Esophagus mucosa (tissue), 1 donor: ENCODE measurements at places on chromosomes 1 and 21. TPM values are rescaled to one million over a fixed set of nuclear protein-coding genes. Genes with fewer than 3 reads are reported as not detected.
A peak's percentile ranks its signal among the peaks of the same experiment; 100 is the strongest.

The KDF1 gene
- total RNA-seq, result 16.5 TPM

DNA sequence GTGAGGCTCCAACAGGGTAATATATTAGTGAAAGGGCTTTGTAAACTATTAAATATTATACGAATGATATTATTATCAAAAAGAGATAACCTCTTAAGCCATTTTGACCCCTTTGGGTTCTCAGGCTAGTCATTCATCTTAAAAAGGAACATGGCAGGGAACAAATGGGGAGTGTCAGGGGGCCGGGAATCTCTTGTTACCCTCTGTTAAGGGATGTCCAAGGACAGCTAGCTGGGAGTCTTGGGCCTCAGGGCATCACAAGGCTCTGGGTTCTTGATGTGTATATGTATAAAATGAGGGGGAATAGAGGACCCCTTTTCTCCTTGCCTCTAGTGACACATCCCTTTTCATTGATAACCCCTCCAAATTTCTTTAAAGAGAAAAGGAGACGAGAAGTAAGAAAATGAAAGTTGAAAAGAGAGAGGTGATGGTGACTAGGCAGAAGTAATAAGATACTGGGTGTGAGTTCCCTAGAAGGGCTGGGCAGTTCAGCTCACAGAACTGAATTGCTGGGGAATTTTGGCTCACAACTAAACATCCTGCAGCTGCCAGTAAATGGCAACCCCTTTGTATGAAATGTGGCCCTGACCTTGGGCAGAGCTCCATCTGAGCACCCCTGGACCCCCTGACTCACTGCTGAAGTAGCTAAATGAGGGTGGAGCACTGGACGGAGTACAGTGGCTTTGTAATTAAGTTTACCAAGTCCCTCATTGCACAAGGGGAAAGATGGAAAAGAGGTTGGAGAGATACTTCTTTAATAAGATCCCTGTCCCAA, 20.0 kb upstream of the ZNF326 start:
- ATAC-seq, result peak; percentile 15

GRCh38 chr1:173570370-173571007, 32.4 kb downstream of the SLC9C2 start:
- ATAC-seq, result no peak

DNA sequence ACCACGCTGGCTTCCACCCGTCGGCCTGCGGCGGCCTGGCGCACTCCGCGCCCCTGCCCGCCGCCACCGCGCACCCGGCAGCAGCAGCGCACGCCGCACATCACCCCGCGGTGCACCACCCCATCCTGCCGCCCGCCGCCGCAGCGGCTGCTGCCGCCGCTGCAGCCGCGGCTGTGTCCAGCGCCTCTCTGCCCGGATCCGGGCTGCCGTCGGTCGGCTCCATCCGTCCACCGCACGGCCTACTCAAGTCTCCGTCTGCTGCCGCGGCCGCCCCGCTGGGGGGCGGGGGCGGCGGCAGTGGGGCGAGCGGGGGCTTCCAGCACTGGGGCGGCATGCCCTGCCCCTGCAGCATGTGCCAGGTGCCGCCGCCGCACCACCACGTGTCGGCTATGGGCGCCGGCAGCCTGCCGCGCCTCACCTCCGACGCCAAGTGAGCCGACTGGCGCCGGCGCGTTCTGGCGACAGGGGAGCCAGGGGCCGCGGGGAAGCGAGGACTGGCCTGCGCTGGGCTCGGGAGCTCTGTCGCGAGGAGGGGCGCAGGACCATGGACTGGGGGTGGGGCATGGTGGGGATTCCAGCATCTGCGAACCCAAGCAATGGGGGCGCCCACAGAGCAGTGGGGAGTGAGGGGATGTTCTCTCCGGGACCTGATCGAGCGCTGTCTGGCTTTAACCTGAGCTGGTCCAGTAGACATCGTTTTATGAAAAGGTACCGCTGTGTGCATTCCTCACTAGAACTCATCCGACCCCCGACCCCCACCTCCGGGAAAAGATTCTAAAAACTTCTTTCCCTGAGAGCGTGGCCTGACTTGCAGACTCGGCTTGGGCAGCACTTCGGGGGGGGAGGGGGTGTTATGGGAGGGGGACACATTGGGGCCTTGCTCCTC, 1.9 kb downstream of the OLIG2 start:
- no peak for ATAC-seq

The PALMD gene
- total RNA-seq, result 17.7 TPM

DNA sequence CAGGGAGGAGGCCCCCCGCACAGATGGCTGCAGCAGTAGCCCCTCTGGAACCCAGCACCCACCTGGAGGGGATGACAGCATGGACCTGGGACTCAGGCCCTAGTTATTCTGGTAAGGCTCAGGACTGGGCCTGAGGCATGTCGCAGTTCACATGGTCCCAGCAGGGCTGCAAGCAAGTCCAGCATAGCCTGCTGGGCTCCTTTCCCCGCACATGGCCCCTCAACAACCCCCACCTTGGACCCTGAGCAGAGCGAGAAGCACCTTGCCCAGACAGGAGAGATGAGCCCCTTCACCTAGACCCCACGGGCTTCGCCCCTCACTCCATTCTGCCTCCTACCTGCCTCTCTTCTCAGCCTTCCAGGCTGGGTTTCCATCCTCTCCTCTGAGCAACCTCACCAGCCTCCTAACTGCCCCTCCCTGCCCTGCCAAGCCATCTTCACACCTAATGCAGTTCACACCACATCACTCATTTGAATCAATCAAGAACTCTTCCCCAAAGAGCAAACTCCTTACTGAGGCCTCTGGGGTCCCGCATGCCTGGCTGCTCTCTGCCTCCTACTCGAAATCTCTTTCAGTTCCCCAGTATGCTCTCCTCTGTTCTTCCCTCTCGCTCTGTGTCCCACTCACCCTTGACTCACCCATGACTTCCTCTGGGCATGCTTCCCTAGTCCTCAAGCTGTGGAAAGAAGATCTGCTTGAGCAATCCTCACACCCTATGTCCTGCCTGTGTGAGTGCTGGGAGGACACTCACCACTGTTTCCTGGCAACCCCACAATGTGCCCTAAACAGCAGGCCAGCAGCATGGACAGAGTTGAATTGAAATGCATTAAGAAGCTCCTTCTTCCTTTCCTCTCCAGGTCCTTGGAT, 9.4 kb upstream of the THEMIS2 start:
- ATAC-seq, result peak; percentile 87

- no peak for ATAC-seq
Observed at GRCh38 chr1:62237361-62237760, 42.7 kb downstream of the L1TD1 start.

GRCh38 chr1:243535014-243535413, 279.2 kb downstream of the SDCCAG8 start:
- ATAC-seq, result no peak

The C21orf58 gene
- 4.7 TPM for total RNA-seq

- no peak for ATAC-seq
Observed at GRCh38 chr1:161195171-161195570, 3.7 kb downstream of the ADAMTS4 start.

The EDARADD gene
- total RNA-seq, result 4.3 TPM

The GBP2 gene
- 15.9 TPM for total RNA-seq

- ATAC-seq, result no peak
Observed at GRCh38 chr21:17759511-17760178, 59.5 kb downstream of the C21orf91 start.

The LEFTY1 gene
- not detected for total RNA-seq

GRCh38 chr1:109649491-109649914, 6.4 kb upstream of the GSTM4 start:
- ATAC-seq, result no peak

DNA sequence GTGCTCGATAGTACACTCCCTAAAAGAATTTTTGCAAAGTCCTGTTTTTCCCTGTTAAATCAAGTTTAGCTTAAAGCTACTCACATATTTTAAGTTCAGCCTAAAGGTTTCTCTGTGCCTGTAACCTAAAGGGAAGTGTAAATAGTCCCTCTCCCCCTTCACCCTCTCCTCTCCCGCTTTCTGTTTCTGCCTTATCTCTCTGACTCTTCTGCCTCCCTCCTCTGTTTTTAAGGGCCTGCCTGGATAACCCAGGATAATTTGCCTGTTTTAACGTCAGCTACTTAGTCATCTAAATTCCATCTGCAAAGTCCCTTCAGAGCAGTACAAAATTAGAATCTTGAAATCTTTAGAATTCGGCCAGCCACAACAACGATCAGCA, 92.6 kb downstream of the NID1 start:
- peak; percentile 17 for ATAC-seq

GRCh38 chr1:59122527-59122926, 174.4 kb upstream of the FGGY start:
- ATAC-seq, result no peak

DNA sequence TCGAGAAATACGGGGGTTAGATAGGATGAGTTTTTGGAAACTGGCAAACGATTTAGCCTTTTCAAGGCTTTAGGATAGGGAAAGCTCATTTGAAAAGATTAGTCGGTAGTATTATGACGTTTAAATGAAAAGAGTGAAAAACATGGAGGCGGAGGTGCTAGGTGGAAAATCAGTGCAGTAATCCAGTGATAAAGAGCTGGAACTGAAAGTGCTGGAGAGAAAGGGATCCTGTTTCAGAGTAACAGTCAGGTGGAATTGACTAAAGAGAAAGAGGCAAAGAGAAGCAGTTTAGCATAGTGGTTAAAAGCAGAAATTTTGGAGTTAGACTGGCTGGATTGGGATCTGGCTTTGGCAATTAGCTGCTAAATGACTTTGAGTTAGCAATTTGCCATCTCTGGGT, 945 bp downstream of the WDR3 start:
- ATAC-seq, result no peak

DNA sequence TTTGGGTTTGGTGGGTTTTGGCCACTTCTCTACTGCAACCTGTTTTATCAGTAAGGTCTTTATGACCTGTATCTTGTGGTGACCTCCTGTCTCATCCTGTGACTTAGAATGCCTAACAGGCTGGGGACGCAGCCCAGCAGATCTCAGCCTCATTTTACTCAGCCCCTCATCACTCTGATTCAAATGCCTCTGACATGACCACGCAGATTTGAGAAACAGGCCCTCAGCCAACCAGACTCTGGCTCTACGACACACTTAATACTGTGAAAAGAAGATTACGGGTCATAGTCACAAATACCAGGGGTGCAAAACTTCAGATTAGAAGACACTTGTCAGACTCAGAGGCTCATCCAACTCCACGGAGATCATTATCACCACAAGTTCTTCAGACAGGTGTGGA, 28.3 kb upstream of the KIF26B start:
- no peak for ATAC-seq

- no peak for ATAC-seq
Observed at GRCh38 chr1:147723691-147724323, 36.6 kb downstream of the GJA5 start.

The FMN2 gene
- total RNA-seq, result not detected

The RGSL1 gene
- total RNA-seq, result not detected

GRCh38 chr21:30478004-30478403, 2.2 kb downstream of the KRTAP19-1 start:
- no peak for ATAC-seq

- ATAC-seq, result no peak
Observed at GRCh38 chr1:36710951-36711350, 228.2 kb upstream of the CSF3R start.

The NPHS2 gene
- not detected for total RNA-seq

DNA sequence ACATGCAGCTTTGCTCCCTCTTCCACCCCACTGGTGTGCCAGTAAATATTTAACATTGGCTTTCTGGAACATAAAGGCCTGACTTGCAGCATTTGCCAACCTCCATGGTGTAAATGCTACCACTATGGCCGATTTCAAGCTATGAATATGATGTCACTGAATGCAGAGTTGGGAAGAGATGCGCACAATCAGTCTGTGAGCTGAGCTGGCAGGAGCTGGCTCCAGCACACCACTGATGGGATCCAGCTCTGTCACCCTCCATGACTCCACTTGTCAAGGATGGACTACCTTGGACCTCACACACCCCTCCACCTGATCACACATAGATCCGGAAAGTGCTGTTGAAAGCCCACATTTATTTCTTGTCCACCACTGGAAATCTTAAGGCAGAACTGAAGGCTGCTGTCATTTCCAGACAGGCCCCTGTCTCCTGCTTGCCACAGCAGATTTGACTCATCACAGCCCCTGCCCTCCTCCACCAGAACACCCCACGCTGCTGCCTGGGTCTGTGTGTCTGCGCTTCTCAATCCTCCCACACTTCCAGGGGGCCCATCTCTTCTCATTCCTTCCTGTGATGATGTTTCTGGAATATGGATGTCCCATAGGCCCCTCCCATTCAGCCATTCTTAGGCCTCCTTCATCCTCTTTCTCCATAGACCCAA, 82.2 kb upstream of the BCAR3 start:
- no peak for ATAC-seq

The CD48 gene
- total RNA-seq, result 2.0 TPM

DNA sequence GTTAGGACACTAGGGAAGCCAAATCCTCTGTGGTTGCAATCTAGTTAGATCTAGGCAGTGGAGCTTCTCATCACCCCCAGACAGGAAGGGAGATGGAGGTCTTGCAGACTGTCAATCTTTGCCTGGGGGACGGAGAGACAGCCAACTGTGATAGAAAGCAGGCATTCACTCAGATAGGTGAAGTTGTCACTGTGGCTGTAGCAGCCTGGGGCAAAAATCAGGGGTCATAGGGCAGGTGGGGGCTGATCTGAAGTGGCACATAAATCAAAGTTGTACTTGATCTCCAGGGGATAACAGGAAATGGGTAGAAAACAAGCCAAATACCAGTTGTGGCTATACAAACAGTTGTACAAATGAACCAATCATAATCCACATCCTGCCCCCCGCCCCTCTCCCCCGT, 620.9 kb upstream of the USP24 start:
- ATAC-seq, result no peak

The RGS5 gene
- 28.3 TPM for total RNA-seq

DNA sequence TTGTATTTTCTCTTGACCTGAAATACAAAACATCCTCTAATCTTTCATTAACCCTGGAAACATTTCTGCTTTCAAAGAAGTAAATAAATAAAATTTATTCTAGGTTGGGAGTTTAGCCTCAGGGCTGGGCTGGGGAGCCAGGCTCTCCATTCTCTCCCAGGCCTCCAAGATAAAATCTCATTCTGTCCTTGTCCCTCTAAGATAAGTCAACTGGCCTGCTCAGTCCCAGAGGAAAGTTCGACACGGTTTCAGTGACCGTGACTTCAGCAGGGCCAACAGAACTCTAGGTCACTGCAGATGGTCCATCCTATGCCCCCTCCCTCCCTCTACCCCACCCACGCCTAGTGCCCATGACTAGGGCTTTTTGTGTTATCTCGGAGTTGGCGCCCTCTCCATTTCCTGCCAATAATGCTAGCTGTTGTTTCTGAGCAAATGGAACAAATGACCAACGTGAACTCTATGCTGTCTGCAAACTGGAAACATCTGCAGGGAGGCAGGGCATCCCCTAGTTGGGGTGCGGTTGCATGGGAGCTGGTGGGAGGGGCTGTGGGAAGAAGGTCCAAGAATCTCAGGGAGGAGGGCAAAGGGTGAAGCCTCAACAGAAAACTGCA, 10.1 kb upstream of the ADORA3 start:
- ATAC-seq, result no peak
